ENCODE measurements at places on chromosomes 6 and 20.

GRCh38 chr6:56690519-56691285 lies 48.0 kb upstream of the DST start:
- DNase-seq: peak; percentile 88

- DNase-seq: no peak
Measured at GRCh38 chr6:14058735-14059134, 58.8 kb upstream of the CD83 start.

DNA sequence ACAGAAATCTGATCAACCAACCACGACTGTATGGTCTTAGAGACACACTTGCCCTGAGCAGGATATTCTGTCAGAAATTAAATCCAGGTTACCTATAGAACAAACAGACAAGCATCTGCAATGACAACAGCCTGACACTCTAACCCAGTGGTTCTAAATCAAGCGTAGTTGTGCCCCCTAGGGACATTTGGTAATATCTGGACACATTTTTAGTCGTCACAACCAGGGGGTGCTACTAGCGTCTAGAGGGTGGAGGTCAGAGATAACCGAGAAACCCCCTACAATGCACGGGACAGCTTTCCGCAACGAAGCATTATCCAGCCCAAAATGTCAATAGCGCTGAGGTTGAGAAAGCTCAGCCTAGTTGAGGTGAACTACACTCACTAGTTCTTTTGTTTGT lies 32.3 kb downstream of the ID4 start:
- no peak for DNase-seq

- DNase-seq: no peak
Measured at GRCh38 chr20:61569825-61570224, 317.8 kb downstream of the CDH4 start.

GRCh38 chr6:158371261-158371660 lies 59.0 kb downstream of the TULP4 start:
- DNase-seq: no peak

- DNase-seq: peak; percentile 73
Measured at GRCh38 chr6:142846459-142846831, 98.5 kb downstream of the HIVEP2 start.

GRCh38 chr20:1397710-1398109 lies 4.9 kb upstream of the FKBP1A start:
- DNase-seq: no peak

- DNase-seq: no peak
Measured at GRCh38 chr6:55100686-55101085, 73.6 kb upstream of the HCRTR2 start.

DNA sequence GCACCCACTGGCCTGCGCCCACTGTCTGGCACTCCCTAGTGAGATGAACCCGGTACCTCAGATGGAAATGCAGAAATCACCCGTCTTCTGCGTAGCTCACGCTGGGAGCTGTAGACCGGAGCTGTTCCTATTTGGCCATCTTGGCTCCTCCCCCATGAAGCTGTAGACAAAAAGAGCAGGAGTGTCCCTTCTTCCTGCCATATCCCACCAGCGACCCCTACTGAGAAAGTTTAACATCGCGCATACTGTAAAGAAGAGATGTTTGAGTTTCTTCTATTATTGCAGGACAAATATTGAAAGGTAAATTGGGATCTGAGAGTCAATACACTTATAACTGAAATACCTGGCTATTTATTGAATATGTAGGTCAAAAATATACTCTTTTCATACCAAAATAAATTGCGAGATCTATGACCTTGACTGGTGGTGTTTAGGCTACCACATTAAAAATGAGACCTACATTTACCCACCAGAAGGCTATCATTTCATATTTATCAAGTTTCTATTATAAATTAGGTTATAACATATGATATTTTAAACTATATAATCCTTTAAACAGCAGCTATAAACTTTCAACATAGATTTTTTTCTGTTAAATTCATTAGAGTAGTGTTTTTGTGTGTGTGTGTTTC lies 586.3 kb downstream of the HTR1B start:
- DNase-seq: peak; percentile 68

- peak; percentile 10 for DNase-seq
Measured at GRCh38 chr6:46051962-46052361, 36.3 kb upstream of the CLIC5 start.

DNA sequence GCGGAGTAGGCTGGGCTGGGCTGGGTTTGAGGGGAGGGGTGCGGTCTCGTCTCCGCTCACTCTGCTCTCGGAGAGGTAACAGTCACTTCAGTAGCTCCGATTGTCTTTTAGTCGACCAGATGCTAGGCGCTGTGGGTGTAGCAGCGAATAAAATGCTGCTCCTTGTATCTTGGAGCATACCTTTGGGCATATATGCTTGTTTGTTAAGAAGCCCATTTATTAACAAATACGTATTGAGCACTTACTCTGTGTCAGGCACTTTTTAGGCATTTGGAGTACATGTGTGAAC lies 545 bp downstream of the ACTR5 start:
- DNase-seq: no peak

GRCh38 chr6:137744877-137745276 lies 122.2 kb upstream of the TNFAIP3 start:
- DNase-seq: no peak

DNA sequence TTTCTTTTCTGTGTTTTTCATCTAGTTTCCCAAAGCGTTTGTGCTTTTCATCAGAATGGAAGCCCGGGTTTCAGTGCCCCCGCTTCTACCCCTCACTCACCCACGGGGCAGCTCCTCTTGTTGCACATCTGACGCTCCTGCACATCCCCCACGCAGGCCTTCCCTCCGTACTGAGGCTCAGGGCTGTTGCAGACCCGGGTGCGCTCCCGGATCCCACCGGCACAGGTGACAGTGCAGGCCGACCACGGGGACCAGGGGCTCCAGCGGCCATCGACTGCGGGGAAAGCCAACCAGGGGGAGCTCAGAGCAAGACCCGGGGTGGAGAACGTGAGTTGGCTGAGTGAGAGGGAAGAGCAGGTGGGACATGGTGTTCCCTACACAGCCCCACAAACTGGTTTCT lies 19.0 kb downstream of the THBS2 start:
- DNase-seq: no peak

GRCh38 chr20:1894471-1894950 lies 696 bp upstream of the SIRPA start:
- no peak for DNase-seq

DNA sequence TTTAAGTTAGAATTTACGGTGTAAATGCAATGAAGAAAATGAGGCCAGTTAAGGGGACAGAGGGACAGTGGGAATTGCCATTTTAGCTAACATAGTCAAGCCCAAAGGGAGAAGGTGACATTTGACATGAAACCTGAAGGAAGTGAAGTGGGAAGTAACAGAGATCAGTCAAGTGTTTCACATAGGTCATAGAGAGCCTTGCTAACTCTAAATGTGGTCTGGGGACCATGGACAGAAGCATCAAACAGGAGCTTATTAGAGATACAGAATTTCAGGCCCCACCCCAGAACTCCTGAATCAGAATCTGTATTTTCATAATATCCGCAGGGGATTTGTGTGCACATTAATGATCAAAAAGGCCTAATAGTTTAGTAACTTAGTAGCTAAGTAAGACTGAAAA lies 393.7 kb downstream of the FRK start:
- no peak for DNase-seq

DNA sequence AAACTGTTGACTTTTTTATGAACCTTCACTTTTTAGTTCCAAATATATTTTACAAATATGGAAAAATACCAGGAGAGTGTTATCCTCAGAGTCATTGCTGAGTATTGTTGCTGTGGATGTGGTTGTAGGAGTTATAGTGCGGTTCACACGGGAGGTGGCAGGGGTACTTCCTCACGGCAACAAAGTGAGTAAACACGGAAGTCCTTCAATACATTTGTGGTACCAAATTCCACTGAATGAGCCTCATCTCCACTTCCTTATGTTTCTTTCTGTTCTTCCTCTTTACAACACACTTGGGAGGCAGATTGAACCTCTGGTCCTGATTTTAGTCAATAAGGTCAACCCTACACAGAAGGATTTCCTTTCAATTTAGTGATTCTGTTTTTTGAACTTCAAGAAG lies 371.8 kb downstream of the BTBD3 start:
- DNase-seq: no peak

DNA sequence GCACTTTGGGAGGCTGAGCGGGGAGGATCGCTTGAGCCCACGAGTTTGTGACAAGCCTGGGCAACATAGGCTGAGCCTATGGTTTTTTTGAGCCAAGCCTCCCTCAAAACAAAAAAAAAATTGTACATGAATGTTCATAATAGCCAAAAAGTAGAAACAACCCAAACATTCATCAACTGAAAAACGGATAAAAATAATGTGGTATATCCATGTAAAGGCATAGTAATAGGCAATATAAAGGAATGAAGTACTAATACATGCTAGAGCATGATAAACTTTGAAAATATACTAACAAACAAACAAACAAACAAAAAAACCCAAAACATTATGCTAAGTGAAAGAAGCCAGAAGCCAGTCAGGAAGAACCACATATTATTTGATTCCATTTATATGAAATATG lies 35.3 kb downstream of the KIAA0319 start:
- DNase-seq: no peak

DNA sequence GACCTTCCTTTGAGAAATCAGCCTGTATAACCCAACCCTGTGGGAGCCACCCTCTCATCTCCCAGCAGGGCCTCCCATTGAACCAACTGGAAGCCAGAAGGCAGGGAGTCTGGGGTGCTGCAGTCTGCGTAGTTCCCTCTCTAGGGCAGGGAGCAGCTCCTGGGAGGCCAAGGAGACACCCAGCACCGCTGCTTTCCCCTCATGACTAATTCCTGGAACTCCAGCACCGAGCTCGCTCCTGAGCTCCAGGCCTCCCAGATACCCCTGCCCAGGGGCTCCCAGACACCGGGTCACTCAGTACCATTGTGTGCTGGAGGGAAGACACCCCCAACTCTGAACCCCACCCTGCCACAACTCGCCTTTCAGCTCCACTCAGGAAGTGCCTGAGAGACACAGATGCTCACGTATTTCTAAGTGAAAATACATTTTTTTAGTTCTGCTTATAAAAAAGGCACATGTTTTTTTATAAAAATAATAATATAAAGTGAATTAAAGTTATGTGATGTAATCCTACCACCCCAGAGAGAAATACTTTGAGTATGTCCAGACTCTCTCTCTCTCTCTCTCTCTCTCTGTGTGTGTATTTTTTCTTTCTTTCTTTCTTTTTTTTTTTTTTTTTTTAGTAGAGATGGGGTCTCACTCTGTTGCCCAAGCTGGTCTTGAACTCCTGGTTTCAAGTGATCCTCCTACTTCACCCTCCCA lies 17.5 kb downstream of the PIM1 start:
- no peak for DNase-seq

Data from fibroblast of pulmonary artery (primary cell).